ENCODE measurements at places on chromosomes 6 and 20.

DNA sequence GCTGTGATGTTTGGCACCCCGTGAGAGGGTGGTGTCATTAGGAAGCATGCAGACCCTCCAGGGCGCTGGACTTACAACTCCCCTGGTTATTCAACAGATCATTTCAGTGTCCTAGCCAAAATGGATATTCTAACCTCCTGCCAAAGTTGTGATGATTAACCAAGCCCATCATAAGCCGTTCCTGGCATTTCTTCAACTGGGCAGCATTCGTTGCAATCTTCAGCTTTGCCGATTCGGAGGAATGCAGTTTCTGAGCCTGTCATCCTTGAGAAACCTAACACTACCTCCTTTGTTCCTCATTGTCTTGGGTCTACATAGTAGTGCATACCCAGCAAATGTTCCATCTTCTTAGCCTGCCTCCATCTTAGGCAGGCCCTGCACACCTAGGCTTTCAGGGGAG is 79.2 kb upstream of the MAP3K4 start:
- no peak for DNase-seq

GRCh38 chr6:110643175-110643574 is 166.8 kb upstream of the SLC22A16 start:
- no peak for DNase-seq

GRCh38 chr6:101703311-101703710 is 309.8 kb downstream of the GRIK2 start:
- DNase-seq = no peak

DNA sequence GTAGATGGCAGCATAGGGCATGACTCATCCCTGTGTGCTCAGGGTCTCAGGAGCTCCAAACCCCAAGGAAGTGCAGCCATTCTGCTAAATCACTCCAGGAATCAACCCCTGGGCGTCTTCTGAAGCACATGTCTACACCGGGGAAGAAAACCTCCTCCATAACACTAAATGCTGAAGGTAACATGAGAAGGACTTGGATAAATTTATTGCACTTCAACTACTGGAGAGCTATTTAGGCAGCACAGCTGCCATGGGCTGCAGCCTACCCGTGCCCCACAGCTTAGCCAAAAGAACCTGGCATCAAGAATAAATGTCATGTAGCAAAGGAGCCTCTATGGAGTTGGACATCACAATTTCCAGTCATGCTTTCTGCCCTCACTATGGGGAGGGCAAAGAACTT is 152.4 kb upstream of the PROKR2 start:
- DNase-seq = no peak

GRCh38 chr6:102759415-102759814 is 1365.9 kb downstream of the GRIK2 start:
- DNase-seq = no peak

GRCh38 chr6:104521176-104521575 is 338.5 kb downstream of the HACE1 start:
- DNase-seq = no peak

DNA sequence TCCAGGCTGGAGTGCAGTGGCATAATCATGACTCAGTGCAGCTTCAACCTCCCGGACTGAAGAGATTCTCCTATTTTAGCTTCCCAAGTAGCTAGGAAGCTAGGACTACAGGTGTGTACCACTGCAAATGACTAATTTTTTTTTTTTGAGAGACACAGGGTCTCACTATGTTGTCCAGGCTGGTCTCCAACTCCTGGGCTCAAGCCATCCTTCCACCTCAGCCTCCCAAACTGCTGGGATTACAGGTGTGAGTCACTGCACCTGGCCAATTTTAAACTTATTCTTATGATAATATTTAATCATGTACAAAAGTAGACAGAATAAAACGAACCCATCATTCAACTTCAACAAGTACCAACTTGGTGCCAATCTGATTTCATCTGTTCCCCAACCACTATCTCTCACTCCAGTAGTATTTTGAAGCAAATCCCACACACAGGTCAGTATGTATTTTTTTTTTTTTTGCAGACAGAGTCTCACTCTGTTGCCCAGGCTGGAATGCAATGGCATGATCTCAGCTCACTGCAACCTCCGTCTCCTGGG is 32.5 kb downstream of the BCL2L1 start:
- DNase-seq = no peak

DNA sequence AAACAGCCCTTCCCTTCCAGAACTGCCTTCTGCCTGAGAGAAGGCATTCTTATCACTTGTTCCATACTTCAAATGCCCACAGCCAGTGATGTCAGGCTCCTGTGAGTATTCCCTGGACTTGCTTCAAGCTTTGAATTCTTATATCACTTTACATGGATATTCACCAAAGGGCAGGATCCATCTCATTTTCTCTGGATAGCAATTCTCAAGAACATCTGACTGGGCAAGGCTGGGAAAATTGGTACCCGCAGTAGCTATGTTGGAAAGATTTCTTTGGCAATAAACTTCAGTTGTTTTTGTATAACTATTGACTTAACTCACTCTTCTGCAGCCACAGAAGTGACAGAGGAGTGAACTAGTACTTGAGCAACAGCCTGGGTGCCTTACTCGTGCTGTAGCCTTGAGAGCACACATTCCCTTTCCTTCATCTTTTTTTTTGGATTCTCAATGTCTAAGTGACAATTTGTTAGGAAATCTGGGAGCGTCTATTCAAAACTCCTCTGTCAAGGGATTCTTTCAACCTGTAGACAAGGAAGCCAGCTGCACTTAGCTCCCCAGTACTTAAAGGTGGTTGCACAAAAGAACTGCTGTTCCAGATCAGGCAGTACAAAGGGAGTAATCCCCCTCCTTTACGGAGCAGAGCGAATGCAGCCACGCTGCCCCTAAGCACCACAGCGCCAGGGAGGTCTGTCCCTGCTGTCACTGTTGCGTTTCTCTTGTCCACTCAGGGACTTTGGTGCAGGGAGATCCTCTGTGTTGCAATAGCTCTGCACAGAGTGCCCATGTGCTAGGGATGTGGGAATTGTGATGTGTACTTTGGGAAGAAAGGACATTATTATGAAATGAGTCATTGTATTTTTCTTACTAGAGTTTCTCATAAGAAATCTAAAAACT is 69.6 kb downstream of the JAG1 start:
- DNase-seq = no peak

DNA sequence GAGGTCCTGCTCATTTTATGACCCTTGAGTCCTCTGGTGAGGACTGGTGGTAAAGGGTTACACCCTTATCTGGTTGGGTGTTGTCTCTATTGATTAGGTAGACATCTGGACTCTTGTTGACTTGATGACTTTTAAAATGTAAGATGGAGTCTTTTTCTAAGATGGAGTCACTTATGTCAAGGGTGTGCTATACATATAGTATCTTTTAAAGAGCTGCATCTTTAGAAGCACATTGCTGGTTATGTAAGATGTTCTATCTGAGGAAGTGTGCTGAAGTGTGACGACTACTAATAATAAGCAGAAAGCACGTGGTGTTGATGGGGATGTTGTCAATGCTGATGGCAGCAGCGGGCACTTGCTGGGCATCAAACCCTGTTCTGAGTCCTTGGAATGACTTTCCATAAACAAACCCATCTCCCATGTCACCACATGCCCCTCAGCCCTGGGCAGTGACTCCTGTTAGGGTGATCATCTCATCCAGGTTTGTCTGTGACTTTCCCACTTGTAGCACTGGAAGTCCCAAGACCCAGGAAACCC is 229.6 kb downstream of the EYA2 start:
- DNase-seq = no peak

- DNase-seq = no peak
These were observed 343.4 kb downstream of the KIF16B start for GRCh38 chr20:16229813-16230212.

DNA sequence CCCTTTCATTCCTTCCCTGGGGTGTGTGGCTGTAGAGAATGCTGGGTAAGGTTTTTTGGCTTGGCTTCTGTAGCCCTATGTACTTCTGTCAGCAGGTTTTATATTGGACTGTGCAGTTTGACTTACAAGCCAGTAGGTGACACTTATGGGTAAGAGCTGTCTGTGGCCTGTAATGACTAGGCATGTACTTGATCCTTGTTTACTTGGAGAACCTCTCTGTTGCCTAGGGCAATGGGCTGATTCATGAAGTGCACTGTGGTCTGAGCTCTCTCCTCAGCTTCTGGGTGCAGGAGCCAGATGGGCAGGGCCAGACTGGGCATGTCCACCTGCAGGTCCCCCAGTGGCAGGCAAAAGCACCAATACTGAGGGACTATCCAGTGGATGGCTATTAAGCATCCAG is 544.6 kb downstream of the ADGRB3 start:
- DNase-seq = no peak

DNA sequence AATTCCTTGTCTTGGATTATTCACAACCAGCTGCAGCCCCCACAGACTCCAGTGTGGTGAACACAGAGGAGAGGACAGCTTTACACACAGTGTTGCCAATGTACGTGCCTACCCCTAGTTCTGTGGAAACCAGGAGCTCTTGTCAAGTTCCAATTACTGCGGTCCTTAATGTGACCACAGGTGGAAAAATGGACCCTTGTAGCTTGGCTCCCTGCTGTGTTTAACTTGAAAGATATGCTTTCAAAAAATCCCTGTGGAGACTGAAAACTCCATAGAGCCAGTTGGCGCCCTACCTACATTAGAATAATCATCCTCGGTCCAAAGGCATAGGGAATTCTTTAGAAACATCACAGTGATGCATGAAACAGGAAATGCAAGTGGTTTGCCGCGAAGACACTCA is 118.3 kb upstream of the SLC22A23 start:
- DNase-seq = no peak

GRCh38 chr20:40196846-40197436 is 492.1 kb downstream of the MAFB start:
- no peak for DNase-seq

DNA sequence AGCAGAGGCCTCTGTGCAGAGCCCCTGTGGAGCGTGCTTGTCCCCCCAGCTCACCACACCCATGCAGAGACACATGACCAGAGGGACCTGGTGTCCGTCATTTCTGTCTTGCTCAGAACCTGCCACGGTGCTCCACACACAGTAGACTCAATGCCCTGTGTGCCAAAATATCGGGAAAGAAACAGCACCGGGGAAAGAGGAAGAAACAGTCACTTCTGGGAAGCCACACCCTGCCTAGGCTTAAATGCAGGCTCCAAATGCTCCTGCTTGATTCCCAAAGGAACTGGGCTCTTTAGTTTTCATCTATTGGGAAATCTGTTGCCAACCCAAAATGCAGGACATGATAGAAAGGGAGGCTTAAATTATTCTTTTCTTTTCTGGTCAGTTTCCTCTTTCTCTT is 503.9 kb downstream of the CD83 start:
- DNase-seq = no peak

DNA sequence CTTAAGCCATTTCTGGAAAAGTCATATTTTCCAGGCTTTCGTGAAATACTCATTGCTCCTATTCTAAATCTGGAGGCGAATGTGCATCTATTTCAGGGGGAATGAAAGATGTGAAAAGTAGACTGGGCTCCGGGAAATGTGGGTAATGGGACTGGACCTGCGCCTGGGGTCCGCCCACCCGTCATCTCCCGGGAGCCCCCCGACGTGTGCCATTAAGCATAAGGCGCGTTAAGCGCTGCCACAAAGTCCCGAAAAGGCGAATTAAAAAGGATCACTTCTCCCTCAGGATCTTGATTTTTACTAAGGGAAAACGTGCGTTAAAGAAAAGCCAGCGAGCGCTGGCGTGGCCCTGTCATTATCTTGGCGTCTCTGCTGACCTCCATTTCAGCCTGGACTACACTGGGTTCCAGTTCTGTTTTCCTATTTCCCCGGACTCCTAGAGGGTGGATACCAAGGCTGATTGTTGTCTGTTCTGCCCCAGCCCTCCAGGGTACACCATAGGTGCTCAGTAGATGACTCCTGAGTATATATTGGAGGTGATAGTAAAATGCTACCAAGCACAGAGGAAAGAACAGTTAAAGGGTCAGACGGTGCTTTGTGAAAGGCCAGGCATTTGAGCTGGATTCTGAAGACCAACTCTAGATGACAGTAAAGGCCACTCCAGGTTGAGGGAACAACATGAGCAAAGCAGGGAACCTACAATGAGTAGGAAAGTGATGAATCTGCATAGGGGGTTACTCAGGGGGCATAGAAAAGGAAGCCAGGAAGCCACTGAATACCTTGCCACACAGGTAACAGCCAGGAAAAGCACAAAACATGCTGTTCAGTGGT is 89.2 kb upstream of the ARID1B start:
- DNase-seq = no peak

DNA sequence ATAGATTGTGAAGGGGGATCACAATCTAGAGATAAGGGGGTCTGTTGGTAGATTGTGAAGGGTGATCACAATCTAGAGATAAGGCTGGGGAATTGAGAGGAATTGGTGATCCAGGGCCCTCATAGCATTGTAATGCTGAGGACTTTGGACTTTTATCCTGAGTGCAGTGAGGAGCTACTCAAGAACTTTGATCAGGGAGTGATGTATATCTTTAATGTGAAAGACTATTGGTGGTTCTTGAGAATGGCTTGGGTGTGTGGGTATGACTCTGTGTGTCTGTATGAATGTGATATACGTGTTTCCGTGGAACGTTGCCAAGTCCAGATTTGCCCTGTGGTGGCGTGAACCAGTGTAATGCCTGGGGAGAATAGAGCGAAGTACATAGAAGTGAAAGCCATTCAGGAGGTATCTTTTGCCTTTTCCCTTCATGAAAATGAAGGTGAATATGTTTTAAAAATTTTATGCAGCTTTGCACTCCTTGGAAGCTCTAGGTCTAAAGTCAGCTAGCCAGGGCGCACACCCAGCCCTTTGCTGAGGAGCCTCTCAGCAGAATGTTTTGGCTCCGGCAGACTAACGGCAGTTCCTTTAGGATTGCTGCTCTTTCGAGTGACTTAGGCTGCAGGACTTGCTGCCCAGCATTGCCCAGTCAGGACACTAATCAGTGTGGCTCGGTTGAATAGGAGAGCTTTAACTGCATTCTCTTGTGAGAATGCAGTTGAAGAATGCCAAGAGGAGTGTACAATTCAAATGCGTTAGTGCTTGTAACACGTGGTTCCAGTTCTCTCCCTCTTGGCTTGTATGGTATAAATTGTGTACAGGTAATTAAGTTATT is 3.5 kb downstream of the ZFAND3 start:
- no peak for DNase-seq

- DNase-seq = no peak
These were observed 1.4 kb upstream of the ULBP3 start for GRCh38 chr6:150070236-150070818.

- no peak for DNase-seq
These were observed 21.1 kb downstream of the TTLL2 start for GRCh38 chr6:167345960-167346359.

DNA sequence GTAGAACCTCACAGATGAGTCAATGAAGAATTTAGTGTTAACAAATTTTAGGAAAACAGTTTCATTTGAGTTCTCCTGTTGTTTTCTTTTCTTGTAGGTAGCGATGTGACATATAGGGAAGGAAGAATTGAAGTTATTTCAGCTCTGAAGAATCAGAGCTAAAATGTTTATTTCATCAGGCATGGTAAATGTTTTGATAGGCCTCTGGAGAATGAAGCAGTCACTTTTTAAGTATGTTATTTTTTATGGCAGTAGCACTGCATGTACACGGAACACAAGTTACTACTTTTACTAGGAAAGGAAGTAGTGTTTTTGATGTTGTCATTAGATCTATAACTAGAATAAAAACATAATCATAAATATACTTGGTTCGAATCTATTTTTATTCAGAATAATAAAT is 1357.3 kb upstream of the CITED2 start:
- DNase-seq = no peak
